ENCODE measurements at places on chromosomes 1 and 21. TPM values are rescaled to one million over a fixed set of nuclear protein-coding genes. Genes with fewer than 3 reads are reported as not detected.

- DNase-seq: no peak
Observed at GRCh38 chr1:181260994-181261393, 172.5 kb downstream of the IER5 start.

DNA sequence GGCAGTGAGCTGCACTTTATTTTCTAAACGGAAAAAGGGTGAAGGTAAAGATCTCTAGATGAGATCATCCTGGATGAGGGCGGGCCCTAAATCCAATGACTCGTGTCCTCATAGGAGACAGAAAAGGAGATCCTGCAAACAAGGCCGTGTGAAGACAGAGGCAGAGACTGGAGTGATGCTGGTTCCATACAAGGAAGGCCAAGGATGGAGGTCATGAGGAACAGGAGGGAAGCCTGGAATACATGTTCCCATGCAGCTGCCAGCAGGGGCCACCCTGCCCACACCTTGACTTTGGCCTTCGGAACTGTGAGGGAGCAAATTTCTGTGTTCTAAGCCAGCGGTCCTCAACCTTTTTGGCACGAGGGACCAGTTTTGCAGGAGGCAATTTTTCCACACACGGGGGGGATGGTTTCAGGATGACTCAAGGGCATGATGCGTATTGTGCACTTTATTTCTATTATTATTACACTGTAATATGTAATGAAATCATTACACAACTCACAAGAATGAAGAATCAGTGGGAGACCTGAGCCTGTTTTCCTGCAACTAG lies 94.3 kb downstream of the PSMG1 start:
- no peak for DNase-seq

Gene GPA33
- total RNA-seq: 0.90 TPM

Gene KIRREL1
- total RNA-seq: 40.8 TPM

GRCh38 chr1:70075761-70076160 lies 129.6 kb downstream of the LRRC40 start:
- no peak for DNase-seq

Data from upper lobe of right lung (tissue), 1 donor.